ENCODE measurements at places on chromosomes 11 and 22.
A peak's percentile ranks its signal among the peaks of the same experiment; 100 is the strongest.

DNA sequence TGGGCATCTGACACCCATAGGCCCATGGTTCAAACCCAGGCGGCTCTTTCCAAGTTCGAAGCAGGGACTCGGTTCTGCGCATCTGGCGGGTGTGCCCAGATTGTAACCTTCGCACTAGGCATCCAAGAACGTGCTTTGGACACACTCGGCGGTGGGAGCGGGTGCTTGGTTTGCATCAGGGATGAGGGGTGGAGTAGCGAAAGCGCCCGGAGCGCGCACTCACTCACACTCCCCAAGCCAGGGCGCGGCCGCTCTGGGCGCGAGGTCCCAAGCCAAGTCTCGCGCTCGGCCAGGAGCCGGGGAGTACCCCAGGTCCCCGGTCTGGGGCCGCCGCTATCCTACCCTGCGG lies 243 bp upstream of the SYT9 start:
- no peak for DNase-seq

DNA sequence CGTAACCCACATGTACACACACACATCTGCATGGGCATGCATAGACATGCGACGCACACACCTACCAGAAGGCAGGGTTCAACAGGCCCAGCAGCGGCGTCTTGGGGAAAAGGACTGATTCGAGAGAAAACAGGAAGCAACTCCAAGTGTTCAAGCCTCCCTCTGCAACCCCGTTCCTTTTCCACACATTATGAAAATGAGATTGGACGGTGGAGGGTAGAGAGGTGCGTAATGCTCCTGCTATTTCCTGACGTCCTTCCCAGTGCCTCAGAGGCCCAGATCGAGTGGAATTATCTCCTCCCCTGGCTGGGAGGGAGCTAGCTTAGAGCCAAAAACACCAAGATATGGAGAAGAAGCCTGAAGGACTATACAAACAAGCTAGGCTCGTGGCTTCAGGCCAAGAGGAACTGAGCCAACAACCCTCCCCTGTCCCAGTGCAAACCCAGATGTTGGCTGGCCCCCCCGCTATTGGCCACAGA lies 289.2 kb downstream of the MN1 start:
- DNase-seq: peak; percentile 47

DNA sequence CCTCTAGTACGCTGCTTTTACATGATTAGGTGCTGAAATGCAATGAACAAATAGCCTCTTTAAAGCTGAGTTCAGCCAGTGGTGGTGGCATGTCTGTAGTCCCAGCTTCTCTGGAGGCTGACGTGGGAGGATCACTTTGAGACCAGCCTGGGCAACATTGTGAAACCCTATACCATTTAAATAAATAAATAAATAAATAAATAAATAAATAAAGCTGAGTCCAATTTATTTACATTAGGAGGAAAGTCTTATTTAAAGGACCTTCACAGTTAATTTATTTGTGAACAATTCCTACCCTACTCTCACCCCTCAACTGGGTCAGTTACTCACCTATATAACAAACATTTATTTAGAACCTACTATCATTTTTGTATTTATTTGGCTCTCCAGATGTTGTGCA lies 4.8 kb upstream of the CHRDL2 start:
- DNase-seq: no peak

DNA sequence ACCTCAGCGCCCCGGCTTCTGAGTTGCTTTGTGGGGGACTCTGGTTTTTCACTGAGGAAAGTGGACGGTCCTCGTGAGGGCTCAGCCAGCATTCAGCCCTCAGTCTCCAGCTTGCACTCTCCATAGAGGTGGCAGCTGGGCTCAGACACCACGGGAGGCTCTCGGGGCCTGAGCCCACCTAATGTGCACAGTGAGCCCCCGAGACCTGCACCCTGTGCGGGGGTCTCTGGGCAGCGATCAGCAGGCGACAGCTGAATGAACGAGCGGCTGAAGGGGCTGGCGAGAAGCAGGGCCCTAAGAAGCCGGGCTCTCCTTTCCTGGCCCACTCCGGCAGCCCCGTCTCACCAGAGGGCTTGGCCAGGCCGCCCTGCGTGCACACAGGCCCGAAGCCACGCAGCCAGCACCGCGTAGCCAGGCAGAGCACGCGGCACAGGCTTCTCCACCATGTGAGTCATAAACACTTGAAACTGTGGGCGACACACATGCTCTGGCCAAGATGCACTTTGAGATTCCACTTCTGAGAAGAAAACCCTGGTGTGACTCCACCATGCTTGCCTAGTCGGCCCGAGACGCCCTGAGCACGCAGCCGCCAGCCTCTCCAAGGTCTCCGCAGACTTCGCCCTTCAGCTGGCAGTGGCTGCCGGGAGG lies 28.0 kb downstream of the TOLLIP start:
- DNase-seq: no peak

DNA sequence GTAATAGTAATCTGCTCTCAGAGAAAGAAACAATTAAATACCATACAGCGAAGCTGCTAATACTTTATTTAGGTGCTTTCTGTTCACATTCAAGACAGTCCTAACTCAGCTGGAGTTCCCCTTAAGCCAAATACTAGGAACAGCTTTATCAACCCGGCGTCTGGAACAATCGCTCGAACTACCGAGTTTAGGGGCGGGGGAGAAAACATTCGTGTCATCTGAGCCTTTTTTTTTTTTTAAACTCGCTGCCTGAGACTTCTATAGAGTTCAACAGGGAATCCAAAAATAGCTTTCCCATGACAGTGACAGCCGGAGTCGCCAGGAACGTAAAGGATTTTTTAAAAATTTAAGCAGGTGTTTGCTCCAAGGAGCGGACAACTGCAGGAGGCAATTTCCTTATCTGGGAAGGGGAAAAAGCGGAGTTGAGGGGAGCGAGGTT lies 852 bp downstream of the TRAF6 start:
- DNase-seq: no peak

GRCh38 chr11:8352876-8353505 lies 89.3 kb upstream of the LMO1 start:
- DNase-seq: no peak

- no peak for DNase-seq
Measured at GRCh38 chr11:110331626-110332025, 35.2 kb upstream of the RDX start.

DNA sequence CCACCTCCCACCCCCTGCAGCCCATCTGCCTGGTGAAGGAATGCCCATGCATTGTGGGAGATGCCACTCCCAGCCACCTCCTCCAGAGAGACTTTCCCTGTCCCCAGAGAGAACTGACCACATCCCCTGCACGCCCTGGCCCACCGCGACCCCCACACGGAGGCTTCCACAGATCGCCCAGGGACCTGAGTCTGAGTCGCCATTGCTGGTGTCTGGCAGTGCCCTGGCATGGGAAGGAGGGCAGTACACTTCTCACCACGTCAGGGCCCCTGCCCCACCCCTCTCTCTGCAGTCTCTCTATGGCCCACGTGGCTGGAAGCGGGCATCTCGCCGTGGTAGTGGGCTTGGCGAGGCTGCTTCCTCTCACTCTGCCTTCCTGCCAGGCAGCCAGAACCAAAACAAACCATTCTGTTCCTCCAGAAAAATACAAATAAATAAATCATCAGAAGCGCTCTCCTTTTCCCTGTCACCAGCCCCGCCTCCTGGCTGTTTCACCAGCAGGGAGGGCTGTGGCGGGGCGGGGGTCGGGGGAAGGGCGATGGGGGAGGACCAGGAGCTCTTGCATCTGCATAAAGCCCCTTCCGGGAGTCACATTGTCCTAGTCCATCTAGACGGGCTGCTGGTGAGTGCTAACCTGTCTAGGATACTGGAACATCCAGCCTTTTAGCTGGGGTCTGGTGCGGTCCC lies 20.9 kb downstream of the SHISAL1 start:
- DNase-seq: no peak

DNA sequence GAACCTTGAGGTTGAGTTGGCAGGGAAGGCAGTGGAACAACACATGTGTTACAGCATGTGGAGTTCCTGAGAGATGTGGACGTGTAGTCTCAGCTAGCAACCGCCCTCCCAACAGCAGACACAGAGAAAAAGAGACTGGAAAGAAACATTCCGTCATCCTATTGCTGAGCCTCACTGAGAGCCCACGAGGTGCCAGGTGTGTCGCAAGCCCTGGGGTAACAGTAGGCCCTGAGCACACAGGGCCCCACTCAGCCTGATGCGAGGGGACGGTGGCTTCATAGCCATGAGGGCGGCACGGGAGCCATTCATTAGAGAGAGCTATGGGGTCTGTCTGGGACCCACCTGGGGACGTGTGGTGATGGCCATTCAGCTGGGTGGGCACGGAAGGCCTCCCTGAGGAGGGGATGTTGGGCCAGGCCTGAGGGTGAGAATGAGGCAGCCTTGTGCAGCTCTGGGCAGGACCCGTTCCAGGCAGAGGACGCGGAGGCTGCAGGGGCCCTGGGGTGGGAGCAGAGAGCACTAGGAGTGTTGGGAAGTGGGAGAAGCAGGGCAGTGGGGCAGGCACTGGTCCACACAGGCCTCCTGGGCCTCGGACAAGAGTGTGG lies 26.2 kb downstream of the MPPED1 start:
- no peak for DNase-seq

- no peak for DNase-seq
Measured at GRCh38 chr11:15196704-15197103, 82.0 kb downstream of the INSC start.

DNA sequence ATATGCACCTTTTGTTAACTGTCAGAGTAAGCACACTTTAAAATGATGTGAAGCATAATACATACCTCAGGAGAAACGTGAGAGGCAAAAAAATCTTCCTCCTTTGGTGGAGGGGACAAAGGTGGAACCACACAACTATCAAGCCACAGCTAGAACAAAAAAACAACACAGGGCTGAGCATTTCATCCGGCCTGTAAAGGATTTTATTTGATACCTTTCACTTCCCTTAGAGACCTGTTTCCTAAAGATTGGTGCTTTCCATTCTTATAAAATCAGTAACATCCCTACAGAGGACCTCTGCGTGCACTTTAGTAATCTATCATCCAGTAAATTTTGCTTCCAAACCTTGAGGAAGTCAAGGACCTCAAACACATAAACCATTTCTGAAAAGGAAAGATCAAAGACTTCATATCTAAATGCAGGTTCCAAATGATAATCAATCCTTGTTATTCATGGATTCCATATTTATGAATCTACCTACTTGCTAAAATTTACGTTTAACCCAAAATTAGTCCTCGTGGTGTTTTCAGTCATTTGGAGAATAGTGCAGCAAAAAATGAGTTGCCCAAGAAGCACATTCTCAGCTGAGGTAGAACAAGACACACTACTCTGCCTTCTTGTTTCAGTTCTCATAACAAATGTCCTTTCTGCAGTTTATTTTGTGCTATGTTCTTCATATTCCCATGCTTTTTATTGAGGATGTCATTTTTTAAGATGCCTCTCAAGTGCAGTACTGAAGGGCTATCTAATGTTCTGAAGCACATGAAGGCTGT lies 22.7 kb downstream of the ARFGAP3 start:
- DNase-seq: no peak

DNA sequence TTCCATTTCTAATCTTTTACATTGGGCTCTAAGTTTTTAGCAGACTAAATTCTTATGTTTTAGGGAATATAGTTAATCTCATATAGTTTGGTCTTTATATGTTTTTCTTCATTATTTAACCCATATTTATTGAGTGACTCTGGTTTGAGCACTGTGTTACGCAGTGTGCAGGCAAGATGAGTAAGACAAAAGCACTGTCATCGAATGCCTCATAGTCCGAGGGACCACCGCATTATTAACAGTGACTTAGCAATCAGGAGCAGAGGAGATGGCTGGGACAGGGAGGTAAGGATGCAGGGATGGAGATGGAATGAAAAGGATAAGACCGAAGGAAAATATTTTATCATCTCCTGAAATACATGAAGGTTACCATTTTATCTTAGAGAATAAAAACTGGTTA lies 65.2 kb upstream of the CTSC start:
- DNase-seq: no peak

DNA sequence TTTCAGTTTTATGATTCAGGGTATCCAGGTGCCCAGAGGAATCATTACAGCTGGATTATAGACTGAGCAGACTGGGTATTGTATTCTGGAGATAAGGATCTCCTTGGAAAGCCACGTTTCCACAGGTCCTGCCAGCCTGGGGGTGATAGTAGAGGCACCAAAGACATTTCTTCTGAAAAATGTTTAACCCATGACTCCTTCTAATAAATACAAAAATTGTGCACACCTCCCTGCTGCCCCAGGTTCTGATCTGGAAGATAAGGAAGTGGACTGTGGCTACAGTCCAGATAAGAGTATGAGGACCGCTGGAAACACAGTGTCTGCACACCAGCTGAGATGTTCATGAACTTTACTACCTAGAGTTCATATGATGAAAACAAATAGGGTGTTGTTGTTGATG lies 192.5 kb downstream of the DBX1 start:
- DNase-seq: no peak

GRCh38 chr11:12175694-12176241 lies 65.4 kb downstream of the MICAL2 start:
- no peak for DNase-seq

GRCh38 chr22:20160041-20160440 lies 9.2 kb upstream of the CCDC188 start:
- DNase-seq: no peak

- DNase-seq: no peak
Measured at GRCh38 chr11:103202048-103202651, 92.9 kb downstream of the DYNC2H1 start.

- no peak for DNase-seq
Measured at GRCh38 chr11:60206616-60207015, 23.7 kb upstream of the MS4A6A start.
